K562 (cell line): ENCODE measurements at places on chromosomes 13 and 19. TPM values are rescaled to one million over a fixed set of nuclear protein-coding genes. Genes with fewer than 3 reads are reported as not detected.

Gene BRME1
- total RNA-seq: 5.9 and 6.1 TPM in 2 replicates

Gene NAPSA
- 1.9 and 2.3 TPM in 2 replicates for total RNA-seq

Gene ING1
- 14.0 and 14.3 TPM in 2 replicates for total RNA-seq

Gene ZNF554
- total RNA-seq: 1.3 and 1.8 TPM in 2 replicates

Gene PRODH2
- not detected in 2 replicates for total RNA-seq

Gene RASIP1
- 3.4 and 4.6 TPM in 2 replicates for total RNA-seq

Gene NAXD
- 19.3 and 20.1 TPM in 2 replicates for total RNA-seq

- DNase-seq: no peak
- no peak overlapping the region for H3K4me3 ChIP-seq
- no peaks in the 10 kb centered on the region for H3K36me3 ChIP-seq
- no peak overlapping the region for H3K27ac ChIP-seq
- no peaks in the 10 kb centered on the region; the same call in 1 of the 2 replicates for H3K4me1 ChIP-seq
Observed at GRCh38 chr19:5487222-5487621, 32.0 kb downstream of the ZNRF4 start.

GRCh38 chr19:41415154-41415571 is 12.0 kb downstream of the B3GNT8 start:
- no peaks in the 10 kb centered on the region for H3K27me3 ChIP-seq
- no peak overlapping the region for H3K27ac ChIP-seq
- DNase-seq: no peak
- peaks cover 40% of the 10 kb centered on the region; the same call in 1 of the 3 replicates for H3K36me3 ChIP-seq

DNA sequence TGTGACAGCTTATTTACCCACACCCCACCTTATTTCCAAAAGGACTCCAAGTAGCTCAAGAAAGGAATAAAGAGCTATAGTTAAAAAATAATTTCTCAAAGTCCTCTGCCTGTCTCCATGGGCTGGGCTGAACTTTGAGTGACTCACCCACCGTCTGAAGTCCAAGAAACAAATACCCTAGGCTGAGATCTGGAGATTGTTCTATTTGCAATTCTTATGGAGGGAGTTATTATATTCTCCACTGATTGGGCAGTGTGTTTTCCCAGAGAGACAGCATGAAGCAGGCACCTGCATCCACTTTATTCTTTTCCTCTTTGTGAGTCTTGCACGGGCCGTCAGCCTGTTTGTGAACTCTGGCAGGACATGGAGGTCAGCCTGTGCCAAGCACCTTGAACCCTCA is 63.2 kb downstream of the SHISA2 start:
- no peak overlapping the region for H3K27ac ChIP-seq
- H3K4me1 ChIP-seq: no peaks in the 10 kb centered on the region
- DNase-seq: no peak
- H3K36me3 ChIP-seq: no peaks in the 10 kb centered on the region
- H3K27me3 ChIP-seq: no peaks in the 10 kb centered on the region

DNA sequence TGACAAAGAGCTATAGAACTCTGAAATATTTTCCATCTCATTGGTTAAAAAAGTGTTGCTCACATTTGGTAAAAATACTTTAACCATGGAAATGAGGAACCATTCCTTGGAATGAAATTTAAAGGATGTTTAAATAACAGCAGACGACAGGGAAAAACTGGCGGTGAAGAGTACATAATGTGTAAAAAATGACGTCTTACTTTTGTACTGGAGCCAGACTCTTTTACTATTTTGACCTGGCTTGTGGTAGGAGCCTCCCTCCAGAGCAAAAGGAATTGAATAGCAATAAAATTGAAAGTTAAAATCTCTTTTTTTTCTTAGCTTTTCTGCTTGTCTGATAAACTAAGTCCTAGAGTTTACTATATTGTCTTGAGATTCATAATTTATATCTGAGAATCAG is 426.2 kb upstream of the KLHL1 start:
- no peak overlapping the region for H3K27ac ChIP-seq
- no peaks in the 10 kb centered on the region for H3K36me3 ChIP-seq
- H3K4me1 ChIP-seq: no peaks in the 10 kb centered on the region
- no peak for DNase-seq
- no peaks in the 10 kb centered on the region for H3K27me3 ChIP-seq
- H3K4me3 ChIP-seq: no peak overlapping the region

DNA sequence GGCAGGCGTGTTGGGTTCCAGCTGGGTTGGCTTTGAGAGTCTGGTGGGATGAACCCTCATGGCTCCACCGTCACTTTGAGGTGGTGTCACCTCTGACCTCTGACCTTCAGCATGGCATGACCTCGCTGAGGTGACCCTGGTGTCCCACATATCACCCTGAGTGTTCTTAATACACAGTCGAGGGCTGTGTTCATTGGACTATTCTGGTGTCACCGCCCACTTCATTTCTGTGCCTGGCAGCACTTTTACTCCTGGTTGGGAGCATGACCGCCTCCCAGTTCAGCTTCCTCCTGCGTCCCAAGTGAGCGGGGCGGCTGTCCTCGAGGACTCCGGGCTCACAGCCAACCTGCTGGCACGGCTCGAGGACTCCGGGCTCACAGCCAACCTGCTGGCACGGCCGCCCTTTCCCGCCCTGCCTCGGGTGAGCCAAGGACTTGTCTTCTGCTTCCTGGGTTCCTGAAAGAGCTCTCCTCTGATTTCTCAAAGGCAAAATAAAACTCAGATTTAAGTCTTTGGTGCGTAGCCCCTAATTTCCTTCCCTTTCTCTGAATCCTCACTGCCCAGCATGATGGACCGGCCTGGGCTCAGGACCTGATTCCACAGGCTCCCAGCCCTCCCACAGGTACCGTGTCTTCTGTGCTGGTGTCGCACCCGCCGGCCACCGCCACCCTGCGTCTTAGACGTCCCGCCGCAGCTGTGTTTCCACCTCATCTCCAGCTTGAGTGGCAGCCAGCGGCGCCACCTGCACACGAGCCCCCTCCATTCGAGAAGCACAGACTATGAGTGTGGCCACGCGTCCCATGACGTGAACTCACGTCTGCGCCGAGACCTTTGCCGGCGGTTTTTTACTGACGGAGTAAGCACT is 10.4 kb downstream of the ATP4B start:
- H3K4me3 ChIP-seq: no peak overlapping the region
- H3K27ac ChIP-seq: no peak overlapping the region
- no peaks in the 10 kb centered on the region for H3K27me3 ChIP-seq
- H3K4me1 ChIP-seq: no peaks in the 10 kb centered on the region

- no peak for DNase-seq
- no peak overlapping the region for H3K27ac ChIP-seq
- no peaks in the 10 kb centered on the region for H3K36me3 ChIP-seq
Observed at GRCh38 chr13:102227741-102228140, 174.1 kb downstream of the FGF14 start.

DNA sequence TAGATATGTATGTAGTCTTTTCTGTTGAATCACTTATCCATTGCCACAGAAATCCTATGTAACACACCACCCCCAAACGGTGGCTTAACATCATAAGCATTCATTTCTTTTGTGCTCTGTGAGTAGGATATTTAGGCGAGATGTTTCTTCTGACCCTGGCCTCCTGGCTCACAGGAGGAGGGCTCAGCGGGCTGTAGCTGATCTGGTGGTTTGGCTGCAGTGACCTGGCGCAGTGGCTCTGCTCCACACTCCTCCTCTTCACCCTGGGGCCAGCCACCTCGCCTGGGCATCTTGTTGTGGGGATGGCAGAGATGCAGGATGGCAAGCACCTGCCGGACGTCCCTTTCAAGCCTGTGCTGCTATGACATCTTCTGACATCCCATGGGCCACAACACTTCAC is 147.1 kb upstream of the IRS2 start:
- H3K4me3 ChIP-seq: no peak overlapping the region
- no peak for DNase-seq
- no peaks in the 10 kb centered on the region for H3K36me3 ChIP-seq
- H3K4me1 ChIP-seq: no peaks in the 10 kb centered on the region
- H3K27ac ChIP-seq: no peak overlapping the region

DNA sequence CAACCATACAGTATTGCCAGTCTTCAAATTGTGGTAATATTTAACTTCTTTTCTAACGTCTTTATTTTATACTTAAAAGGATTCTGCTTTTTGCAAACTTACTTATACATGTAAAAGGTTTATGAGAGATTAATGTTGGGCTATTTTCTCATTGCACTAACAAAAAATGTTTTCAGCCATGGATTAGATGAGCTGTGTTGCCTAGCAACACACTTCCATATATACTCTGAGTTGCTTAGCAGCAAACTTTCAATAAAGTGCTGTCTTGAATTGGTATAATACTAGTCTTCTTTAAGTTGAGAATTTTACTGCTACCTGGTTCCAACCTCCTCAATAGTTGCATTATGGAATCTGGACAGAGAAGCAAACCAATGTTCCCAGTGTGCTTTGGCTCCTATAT is 777.4 kb upstream of the PCDH9 start:
- no peaks in the 10 kb centered on the region for H3K36me3 ChIP-seq
- no peak for DNase-seq
- H3K4me1 ChIP-seq: no peaks in the 10 kb centered on the region
- H3K27ac ChIP-seq: no peak overlapping the region
- no peaks in the 10 kb centered on the region for H3K27me3 ChIP-seq

GRCh38 chr19:48668761-48669160 is 4.1 kb downstream of the NTN5 start:
- peaks cover 23% of the 10 kb centered on the region for H3K4me1 ChIP-seq
- no peaks in the 10 kb centered on the region for H3K27me3 ChIP-seq
- no peak overlapping the region for H3K4me3 ChIP-seq
- DNase-seq: no peak
- no peaks in the 10 kb centered on the region for H3K36me3 ChIP-seq

DNA sequence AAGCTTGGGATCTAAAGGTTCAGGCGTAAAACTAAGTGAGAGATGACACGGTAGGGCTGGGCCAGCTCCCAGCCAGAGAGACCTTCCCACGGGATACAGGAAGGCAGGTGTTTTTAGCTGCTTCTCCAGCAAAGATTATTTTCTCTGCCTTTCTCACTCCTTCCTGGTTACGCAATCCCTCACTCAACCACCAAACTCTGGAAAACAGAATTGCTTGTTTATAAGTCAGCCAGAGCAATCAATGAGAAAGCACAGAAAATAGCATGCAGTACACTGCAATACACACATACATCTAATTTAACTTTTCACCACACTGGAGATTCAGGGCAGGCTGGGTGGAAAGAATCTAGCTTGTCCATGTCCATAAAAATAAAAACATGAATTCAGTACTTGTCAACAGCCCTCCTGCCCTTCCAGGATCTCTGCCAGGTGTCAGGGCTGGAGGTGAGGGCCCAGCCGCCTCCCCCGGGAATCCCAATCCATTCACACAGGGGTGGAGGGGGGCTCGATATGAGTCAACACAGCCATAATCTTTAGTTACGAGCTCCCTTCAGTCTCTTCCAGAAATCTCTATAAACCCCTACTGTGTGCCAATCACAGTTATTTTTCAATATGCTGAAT is 12.2 kb downstream of the RHPN2 start:
- no peak overlapping the region for H3K27ac ChIP-seq
- no peak overlapping the region for H3K4me3 ChIP-seq
- DNase-seq: no peak

- H3K36me3 ChIP-seq: peaks cover 5% of the 10 kb centered on the region; the same call in 1 of the 3 replicates
- no peak overlapping the region for H3K4me3 ChIP-seq
- no peak for DNase-seq
- H3K27me3 ChIP-seq: no peaks in the 10 kb centered on the region
- H3K4me1 ChIP-seq: peaks cover 57% of the 10 kb centered on the region
Observed at GRCh38 chr19:38880076-38880881, 2.2 kb upstream of the RINL start.

GRCh38 chr19:29573486-29573885 is 32.6 kb upstream of the POP4 start:
- H3K4me3 ChIP-seq: no peak overlapping the region
- no peak overlapping the region for H3K27ac ChIP-seq
- H3K4me1 ChIP-seq: no peaks in the 10 kb centered on the region
- no peak for DNase-seq
- H3K27me3 ChIP-seq: peaks cover 20% of the 10 kb centered on the region; the same call in 2 of the 3 replicates
